ENCODE measurements at places on chromosomes 1 and 21.

GRCh38 chr1:12095452-12096263 lies 32.6 kb downstream of the TNFRSF8 start:
- no peak for DNase-seq

DNA sequence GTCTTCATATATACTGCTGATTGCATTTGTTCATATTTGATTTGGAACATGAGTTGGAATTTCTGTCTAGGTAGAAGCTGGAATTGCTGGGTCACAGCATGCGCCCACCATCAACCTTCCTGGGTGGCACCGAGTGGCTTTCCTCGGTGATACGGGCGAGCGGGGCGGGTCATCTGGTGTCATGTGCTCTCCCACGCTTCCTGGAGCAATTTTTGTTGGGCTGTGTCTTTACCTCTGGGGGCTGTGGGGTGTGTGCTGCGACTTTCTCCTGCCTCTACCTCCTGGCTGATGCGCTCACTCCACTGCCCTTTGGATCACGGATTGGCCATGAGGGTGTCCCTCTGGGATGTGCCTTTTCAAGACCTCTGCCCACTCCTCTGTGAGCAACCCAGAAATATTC lies 108.7 kb upstream of the COL6A1 start:
- DNase-seq: no peak

DNA sequence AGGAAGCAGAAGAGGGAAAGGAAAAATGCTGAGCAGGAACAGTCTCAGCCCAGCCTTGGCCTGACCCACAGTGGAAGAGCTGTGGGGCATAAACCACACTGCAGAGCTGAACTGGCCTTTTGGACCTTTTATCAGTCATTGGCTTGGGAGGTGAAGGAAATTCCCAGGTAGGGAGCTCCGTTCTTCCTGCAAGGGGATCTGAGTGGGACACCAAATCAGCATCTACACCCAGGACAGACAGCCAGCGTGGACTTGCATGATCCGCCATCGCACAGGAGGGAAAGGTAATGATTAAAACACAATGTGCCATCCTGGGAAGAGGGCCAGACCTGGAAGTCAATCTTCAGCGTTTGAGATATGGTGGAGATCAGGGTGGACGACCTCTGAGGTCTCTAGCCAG lies 1.2 kb upstream of the MTFR1L start:
- DNase-seq: no peak

DNA sequence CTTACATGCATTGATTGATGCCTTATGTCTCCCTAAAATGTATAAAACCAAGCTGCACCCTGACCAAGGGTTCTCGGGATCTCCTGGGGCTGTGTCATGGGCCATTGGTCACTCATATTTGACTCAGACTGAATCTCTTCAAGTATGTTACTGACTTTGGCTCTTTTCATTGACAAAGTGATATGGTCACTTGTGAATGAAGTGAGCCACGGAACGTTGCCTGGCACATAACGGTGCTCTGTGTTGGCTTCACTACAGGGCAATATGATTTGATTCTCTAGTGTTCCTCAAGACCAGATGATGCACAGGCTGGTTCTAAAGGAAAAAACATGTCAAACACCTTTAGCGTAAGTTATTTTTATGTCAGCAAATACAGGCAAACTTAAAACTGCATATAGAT lies 11.4 kb upstream of the IL10RB start:
- DNase-seq: no peak

DNA sequence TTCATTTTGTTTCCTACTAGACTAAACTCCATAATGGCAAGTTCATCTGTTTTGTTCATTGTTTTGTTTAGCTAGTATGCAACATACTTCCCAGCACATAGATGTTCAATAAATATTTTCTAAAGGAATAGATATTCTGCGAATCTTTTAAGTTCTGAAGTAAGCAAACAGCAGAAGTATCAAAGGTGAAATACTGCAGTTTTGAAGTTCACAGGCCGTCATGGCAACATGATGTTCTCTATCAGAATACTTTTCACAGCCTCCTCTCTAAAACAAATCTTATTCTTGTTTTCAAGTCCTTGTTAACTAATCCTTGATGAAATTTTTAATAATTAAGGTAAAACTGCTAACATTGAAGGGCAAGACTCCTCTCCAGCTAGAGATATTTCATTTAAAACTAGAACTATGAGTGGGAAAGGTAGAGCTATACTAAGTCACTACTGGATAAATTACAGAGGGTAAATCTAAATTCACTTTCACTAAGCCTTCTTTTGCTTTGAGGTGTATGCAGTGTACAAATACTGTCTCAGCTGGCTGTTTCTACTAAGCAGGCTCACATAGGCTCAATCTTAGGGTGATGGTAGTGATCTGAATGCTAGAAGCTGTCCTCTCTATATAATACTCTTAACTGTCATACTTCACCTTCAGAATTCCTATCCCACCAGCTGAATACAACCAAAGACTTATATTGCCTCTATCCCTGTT lies 96.7 kb downstream of the ZZZ3 start:
- DNase-seq: no peak

- DNase-seq: no peak
Observed at GRCh38 chr1:117058810-117059209, 1.3 kb upstream of the TTF2 start.

DNA sequence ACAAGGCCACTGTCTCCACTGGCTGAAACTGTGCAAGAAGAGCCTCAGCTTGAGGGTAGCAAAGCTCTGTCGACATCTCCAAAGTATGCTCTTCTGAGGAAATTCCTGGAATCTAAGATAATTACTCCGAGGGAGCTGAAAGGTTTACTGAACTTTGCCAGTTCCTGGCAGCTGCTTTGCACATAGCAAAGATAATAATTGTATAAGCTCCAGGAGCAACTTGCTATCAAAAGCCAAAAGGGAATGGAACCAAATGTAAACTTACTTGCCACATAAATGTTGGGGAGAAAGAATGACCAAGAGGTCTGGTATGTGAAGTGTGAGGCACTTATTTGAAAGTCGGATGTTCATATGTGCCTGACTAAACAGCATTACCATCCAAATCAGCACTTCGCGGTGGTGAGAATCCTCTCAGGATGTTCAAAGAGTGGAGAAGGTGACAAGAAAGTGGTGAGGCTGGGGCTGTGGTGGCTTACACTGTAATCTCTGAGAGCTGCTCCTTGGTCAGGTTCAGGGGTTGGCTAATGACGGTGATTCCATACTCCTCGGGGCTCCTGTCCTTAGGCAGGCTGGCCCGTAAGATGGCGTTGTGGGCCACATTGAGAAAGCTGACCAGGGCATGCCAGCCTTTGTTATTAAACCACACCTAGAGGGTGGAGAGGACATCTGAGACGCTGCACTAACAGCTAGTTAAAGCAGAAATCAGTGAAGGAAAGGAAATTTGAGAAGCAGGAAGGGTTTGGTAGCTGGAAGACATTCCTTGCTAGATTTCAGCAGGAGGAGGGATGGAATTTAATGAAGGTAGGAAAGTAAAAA lies 100.0 kb downstream of the ABCA4 start:
- no peak for DNase-seq

DNA sequence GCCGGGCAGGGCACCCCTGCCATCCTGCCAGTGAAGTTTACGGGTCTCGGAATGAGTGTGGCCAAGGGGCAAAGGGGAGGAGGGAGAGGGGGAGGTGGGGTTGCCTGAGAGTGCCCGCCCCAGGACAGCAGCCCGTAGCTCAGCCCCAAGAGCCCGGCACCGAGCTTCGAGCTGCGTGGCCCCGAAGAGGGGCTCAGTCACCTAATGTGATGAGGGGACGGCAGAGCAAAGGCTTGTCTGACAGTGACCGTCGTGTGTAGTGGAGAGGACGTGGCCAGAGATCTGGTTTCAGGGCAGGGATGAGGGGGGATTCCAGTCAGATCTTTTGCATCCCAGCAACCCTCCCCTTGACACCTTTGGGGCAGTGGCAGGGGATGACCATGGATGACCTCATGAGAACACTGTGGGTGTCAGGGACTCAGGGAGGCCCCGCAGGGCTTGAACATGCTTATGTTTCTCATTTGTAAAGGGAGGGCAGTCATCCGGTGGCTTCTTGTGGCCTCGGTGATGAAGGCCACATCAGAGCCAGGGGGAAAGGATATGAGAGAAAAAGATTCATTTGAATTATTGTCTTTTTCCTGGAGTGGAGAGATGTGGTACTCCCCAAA lies 1.1 kb upstream of the TRPM2 start:
- no peak for DNase-seq

DNA sequence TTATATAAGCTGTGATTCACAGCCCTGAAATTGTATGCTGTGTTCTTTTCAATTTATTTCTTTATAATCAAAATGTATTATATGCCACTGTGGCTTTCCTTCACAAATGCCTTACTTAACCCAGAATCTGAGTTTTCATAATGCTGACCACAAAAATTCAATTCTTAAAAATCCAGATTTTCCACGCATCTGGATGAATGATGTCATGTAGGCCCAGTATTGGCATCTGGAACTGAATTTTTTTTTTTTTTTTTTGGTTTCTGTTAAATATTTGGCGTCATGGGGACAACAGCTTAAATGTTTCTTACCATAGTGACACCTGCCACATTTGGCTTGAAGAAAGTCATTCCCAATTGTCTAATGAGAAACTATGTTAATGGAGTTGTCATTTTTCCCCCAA lies 296.8 kb downstream of the TM2D1 start:
- no peak for DNase-seq

DNA sequence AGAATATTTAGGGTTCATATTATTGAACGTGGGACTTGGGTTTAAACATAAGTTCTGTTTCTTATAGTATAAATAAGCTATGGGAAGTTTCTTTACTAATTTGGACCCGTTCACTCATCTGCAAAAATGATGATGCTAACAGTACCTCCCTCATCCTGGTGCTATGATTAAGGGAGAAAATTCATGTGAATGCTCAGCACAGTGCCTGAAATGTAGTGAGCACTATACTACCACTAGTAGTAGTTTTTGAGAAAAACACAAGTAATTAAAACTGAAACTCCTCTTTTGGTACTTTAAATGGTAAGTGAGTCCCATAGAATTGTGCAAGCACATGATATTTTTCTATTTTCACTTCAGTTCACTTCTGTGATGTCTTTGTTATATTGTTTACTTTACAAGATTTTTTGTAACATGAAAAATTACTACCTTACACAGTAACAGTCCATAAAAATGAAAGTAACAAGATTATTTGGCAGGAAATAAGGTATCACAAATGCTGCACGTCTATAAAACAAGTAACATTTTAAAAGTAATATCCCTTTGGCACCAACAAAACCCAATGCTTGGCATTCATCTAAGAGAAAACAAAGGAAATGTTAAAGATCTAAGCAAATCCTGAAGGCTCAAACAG lies 11.3 kb upstream of the PTPRC start:
- DNase-seq: no peak

GRCh38 chr1:169390303-169390702 lies 22.3 kb downstream of the BLZF1 start:
- DNase-seq: no peak

DNA sequence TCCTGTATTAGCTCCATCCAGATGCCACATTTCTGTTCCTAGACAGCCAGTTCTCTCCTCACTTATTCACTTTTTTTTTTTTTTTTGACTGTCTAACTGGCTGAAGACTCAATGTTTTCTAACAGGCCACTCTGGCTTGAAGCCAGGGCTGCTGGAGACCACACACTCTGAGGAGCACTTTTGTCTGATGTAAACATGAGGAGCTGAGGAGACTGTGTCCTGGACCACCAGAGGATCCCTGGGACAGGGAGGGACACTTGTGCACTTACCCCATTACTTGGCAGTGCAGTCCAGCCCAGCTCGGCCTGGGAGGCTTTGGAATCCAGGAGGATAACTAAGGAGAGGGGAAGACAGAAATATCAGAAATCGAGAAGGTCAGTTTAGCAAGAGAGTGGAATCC lies 2.4 kb downstream of the EPHA10 start:
- no peak for DNase-seq

DNA sequence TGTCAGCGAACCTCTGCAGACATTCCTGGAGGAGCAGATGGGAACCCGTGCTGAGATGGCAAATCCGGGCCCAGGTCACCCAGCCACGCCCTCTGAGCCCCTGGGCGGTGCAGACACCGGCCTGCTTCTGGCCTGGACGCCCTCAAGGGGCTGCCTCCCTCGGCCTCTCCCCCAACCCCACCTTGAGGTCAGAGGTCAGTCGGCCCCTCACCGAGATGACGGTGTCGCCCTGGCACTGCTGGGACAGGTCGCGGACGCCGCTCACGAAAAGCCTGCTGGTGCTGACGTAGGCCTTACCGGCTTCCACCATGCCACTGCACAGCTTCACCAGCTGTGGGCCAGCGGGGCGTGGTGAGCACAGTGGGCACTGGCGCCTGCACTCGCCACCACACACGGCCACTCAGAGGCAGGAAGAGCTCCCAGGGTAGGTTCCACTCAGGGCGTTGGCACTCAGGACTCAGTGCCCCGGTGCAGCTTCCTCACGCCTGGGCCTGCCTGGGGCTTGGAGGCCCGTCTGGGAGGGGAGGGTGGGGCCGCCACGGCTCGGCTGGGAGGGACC lies 4.7 kb downstream of the ACAP3 start:
- no peak for DNase-seq

DNA sequence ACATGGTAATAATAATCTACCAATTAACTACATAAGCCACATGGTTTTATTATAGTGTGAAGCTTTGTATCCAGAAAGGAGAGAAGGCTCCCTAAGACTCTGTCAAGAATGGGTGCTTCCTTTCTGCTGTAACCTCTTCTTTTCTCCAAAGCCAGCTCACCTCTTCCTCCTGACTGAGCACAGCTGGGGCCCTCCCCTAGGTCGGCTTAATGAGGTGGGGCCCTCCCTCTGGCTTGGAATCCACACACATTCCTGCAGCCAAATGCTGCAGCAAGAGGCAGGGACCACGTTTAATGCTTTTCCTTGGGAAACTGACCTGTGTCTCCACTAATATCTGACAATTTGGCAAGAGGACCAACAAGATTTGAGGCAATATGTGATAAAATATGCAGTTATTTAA lies 94.8 kb downstream of the DSCAM start:
- DNase-seq: no peak

GRCh38 chr1:162187687-162188276 lies 118.3 kb downstream of the NOS1AP start:
- no peak for DNase-seq

DNA sequence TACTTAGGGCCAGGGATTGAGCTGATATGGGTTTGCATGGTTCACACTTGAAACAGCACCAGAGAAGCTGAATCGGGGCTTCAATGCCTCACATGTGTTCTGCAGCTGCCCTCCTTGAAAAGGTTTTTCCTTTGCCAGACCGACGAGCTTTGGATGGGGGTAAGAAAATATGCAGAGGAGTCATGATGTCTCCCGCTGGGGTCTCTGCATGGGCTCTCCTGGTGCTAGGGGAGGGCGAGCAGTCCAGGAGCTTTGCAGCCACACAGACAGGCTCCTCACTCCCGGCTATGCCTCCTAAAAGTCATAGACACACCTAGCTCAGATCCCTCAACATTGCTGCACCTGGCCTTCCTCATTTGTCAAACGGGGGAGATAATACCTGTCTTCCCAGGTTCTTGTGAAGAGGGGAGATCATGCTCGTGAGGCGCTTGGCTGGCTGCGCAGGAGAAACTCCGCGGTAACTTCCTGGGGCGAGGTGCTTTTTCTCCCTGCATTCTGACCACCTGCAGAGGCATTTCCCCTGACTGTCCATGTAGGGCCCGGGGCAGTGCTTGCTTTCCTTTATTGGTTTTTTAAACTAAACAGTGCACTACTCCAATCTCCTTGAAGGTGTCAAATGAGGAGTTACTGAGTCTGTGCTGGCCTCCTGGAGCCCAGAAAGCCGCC lies 112.4 kb downstream of the PLXNA2 start:
- no peak for DNase-seq
